ENCODE measurements at places on chromosomes 6 and 20.
A peak's percentile ranks its signal among the peaks of the same experiment; 100 is the strongest.

- DNase-seq = no peak
Observed at GRCh38 chr6:80206758-80207157, 100.3 kb downstream of the BCKDHB start.

DNA sequence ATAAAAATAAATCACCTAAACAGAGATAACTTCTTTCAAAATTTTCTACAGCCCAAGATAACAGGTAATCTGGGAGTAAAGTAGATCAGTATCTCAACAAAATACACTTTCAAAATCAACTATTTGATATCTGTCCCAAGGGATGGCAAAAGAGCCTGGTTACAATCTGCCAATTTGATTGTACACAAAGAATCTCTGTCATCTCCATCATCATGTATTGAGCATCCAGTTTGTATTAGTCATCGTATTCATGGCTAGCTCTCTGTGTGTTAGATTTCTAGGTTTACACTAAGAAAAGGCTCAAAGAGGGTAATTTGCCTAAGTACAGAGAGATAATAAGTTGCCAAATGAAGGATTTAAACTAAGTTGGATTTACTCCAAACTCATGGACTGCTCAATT, 329.0 kb upstream of the NRSN1 start:
- no peak for DNase-seq

- DNase-seq = no peak
Observed at GRCh38 chr6:141809901-141810300, 322.8 kb upstream of the GJE1 start.

DNA sequence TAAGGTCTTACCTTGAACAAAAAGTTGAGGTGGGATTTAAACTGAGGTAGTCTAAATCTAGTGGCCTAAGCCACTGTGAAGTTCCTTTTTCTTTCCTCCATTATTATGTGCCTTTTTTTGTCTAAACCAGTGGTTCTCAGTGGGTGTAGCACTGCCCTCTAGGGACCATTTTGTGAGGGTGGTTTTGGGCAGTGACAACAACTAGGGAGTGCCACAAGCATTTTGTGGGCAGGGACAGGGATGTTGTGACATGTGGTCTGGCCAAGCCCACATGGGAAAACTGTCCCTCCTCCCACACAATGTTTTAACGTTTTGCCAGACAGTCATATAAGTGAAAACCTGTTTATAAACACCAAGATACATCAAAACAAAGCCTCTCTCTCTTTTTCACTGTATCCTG, 899.4 kb upstream of the FLRT3 start:
- peak; percentile 1 for DNase-seq

DNA sequence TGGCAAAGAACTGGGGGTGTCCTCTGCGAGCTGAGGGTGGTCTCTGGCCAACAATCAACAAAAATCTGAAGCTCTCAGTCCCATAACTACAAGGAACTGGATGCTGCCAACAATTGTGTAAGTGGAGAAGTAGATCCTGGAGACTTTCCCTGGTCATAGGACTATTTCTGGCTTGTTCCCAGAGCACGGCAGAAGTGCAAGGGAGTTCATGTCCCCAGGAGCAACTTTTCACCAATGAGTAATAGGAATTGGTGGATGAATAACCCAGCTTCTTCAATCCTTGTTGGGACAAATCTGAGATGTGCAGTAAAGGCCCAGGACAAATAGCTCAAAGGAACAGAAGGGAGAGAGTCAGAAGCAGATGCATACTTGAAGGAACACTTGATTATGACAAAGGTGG, 95.5 kb downstream of the QRSL1 start:
- no peak for DNase-seq

- DNase-seq = no peak
Observed at GRCh38 chr6:17730078-17730704, 23.5 kb upstream of the NUP153 start.

GRCh38 chr6:99993533-99994251, at the start of gene MCHR2:
Gene MCHR2 (minus strand): TSS chr6:99994223. CDS start chr6:99956147, 38,076 bp downstream.
- DNase-seq = no peak

- no peak for DNase-seq
Observed at GRCh38 chr6:56556751-56557540, 85.7 kb downstream of the DST start.

DNA sequence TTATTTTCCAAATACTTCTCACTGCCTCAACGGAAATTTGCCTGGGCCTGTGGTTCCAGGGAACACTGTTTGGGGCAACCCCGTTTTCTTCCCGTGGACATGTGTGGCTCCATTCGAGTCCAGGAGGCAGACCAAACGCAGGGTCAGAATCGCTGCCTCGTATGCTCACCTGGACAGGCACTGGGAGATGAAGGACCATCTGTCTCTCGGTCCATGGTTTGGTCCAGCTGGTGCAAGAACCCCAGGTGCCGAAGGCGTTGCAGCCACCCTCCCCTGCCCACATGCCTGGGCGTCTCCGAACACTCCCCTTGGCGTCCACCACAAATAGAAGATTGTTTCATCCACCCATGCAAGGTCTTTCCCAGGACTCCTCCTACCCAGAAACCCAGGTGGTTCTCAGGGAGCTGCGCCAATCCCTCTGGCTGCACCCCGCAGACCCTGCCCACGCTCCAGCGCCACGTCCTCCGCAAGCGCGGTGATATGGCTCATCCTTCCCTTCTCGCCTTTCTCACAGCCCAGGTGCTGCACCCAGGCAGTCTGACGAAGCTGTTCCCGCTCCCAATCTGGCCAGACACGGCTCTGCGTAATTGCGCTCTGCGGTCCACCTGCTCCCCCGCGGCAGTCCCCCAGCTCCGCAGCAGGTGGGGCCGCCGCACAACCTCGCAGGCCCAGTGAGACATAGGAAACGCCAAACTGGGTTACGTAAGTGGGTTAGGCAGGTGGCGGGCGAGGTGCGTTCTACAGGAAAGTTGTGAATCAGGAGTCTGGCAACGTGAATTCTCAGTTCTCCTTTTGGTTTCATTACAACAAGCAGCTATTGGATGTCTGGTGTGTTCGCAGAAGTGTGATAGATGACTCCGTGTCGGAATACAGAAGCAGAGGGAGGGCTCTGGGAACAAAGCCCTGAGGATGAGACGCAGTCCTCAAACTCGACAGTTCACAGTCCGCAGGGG, 146.2 kb upstream of the ECI2 start:
- peak; percentile 10 for DNase-seq

DNA sequence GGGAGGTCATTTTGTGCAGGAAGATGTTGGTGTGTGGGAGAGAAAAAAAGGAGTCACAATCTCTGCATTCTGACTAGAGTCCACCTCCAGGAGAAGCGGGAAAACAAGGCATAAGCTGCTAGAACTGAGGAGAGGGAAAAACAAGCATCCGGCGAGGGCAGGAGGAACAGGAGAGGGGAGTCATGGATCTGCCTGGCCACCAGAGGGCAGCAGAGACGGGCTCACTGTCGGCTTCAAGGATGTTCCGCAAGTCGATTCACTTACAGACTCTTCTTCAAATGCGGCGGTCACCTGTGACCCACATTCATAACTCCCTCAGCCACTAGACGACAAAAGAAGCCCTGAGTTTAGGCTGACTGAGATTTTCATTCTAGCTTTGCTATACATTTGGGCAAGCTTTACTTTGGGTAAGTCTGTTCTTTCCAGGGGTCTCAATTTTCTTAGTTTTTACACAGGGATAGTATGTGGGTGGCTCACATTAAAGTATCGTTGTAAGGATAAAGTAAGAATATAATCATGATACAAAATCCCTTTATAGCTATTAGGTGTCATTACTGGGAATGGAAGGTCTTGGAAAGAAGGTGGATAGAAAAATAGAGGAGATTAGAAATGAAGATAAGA, 6.6 kb upstream of the BTNL2 start:
- DNase-seq = peak; percentile 52

DNA sequence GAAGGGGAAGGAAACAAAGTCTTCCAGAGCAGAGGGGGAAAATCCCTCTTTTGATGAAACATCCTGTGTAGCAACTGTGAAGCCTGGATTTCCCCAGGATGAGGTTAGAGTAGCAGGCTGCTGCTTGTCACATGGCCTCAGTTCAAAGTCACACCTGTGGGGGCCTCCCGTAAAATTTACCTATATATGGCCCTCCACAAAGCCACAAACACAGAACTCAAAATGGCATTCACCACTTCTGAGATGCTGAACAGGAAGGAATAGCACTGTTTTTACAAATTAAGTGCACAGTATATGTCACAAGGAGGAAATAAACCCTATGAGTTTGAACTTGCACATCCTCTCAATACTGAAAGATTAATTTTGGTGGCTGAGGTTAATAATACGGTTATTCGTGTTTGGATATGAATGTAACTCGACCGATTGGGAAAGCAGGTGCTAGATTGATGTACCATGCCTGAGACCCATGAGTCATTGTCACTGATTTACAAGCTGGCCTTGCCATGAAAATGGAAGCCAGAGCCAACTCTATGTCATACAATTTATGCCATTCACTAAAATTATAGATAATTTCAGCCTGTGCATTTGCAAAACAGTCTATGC, 70.6 kb downstream of the SGK1 start:
- peak; percentile 46 for DNase-seq

- no peak for DNase-seq
Observed at GRCh38 chr6:95408111-95408510, 169.2 kb upstream of the MANEA start.

DNA sequence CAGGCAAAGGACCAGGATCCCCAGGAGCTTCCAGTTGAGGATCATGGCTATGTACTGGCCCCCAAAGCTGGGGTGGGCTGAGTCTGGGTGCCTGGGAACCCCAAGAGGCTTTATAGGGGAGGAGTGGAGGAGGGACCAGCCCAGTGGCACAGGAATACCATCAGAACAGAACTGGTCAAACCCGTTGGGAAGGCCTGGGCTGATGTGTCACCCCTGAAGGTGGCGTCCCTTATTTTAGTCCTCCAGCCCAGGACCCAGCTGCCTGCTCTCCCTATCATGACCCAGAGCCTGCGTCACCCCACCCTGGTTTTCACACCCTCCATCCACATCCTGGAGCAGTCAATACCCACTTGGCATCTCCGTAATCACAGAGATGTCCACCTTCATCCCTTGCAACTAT, at the start of gene PSORS1C2:
Gene PSORS1C2 (minus strand): TSS at position 85 of the 400 bp plus-strand sequence. CDS start 40 bp downstream, at position 45.
- DNase-seq = no peak

- DNase-seq = no peak
Observed at GRCh38 chr6:127119102-127120022, 891 bp downstream of the RSPO3 start.

DNA sequence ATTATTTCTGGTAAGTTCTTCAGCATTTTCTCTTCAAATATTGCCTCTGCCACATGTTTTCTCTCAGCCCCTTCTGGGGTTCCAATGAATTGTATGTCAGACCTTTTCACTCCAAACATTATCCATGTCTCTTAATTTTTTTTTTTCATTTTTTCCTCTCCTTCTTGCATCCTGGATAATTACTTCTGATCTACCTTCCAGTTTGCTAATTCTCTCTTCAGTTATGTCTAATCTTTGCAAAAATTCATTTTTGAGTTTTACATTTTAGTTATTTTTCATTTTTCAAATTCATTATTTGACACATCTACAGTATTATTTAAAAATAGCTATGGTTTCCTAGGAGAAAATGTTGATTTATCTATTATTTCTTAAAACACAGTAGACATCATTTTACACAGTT, 271.7 kb downstream of the TFAP2B start:
- no peak for DNase-seq

GRCh38 chr6:104682722-104683643, 176.7 kb downstream of the HACE1 start:
- DNase-seq = no peak

DNA sequence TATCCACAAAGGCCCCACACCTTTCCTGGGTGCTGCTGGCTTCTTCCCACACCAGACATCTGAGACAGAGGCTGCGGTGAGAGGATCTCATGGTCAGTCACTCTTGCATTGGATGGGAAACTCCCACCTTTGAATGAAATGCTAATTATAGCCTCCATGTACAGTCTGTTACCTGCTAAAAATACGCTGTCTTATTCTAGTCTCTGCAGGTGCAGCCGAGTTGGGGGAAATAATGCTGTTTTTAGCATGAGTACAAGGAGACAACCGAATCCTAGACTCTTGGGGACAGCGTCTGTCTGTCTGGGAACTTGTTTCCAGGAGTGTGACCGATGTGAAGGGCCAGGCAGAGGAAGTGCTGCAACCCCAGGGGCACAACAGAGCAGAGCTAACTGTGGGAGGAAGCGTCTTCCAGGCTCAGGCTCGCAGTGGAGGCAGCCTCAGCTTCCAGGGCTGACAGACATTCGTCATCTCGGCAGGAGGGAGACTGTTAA, 286.2 kb downstream of the PREX1 start:
- DNase-seq = no peak

- no peak for DNase-seq
Observed at GRCh38 chr6:127900935-127901334, at the start of gene THEMIS. Gene THEMIS (minus strand): TSS chr6:127901058. CDS start chr6:127900932, 126 bp downstream.

GRCh38 chr6:163328411-163328810, 86.1 kb upstream of the QKI start:
- DNase-seq = no peak

DNA sequence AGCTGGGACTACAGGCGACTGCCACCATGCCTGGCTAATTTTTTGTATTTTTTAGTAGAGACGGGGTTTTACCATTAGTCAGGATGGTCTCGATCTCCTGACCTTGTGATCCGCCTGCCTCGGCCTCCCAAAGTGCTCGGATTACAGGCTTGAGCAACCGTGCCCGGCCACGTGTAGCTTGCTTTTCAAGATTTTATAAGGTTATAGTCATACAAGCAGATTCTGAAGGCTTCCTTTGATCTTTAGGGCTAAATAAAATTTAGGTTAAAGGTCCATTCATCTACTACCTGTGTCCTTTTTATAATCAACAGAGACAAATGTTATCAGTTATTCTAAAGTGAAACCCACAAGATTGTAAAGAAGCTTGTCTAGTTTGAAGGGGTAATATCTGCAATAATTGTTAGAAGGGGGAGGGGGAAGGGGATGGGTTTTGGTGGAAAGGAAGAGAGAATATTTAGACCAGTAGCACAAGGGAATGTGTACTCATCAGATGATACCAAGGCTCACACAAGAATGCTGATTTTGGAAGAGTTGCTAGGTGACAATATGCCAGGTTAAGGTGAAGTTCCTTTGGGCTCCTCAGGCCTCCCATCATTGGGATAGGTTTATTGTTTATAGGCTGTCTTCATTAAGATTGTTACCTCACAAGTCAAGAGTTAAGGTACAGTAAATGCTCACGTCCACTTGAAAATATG, 284.7 kb downstream of the ALDH8A1 start:
- DNase-seq = no peak

DNA sequence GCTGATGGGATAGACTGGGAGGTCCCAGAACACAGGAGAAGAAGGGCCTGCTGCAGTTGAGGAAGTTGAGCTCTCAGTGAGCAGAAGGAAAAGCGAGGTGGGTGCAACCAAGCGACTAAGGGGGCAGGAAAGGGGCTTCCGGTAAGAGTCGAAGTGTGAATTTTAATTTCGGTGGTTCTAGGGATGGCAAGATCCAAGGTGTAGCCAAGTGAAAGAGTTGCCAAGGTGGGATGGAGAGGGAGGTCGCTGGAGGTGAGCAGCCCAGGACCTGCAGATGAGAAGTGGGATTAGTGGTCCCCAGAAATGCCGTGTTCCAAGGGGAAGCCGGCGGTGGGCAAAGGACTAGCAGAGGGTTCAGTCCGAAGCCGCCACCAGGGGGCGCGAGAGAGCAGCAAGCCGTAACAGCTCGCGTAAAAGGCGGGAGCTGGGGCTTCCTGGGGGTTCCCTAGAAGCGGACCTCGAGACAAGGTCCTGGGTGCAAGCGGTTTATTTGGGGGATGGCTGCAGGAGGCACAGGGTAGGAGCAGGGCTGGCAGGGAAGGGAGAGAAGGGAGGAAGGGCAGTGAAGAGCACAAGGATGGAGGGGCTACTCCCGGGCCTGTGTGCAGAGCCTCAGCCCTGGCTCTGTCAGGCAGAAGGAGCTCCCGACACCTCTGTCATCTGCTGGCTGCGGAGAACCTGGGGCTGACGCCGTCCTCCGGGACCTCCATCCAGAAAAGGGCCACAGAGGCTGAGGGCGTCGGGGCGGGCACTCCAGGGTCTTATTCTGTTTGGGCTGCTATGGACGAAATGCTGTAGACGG, 103.6 kb downstream of the PAX1 start:
- peak; percentile 17 for DNase-seq

GRCh38 chr20:25863536-25864325, 167.1 kb upstream of the ZNF337 start:
- no peak for DNase-seq

All from KG1 (cell line).